ENCODE measurements at places on chromosomes 1 and 21.

DNA sequence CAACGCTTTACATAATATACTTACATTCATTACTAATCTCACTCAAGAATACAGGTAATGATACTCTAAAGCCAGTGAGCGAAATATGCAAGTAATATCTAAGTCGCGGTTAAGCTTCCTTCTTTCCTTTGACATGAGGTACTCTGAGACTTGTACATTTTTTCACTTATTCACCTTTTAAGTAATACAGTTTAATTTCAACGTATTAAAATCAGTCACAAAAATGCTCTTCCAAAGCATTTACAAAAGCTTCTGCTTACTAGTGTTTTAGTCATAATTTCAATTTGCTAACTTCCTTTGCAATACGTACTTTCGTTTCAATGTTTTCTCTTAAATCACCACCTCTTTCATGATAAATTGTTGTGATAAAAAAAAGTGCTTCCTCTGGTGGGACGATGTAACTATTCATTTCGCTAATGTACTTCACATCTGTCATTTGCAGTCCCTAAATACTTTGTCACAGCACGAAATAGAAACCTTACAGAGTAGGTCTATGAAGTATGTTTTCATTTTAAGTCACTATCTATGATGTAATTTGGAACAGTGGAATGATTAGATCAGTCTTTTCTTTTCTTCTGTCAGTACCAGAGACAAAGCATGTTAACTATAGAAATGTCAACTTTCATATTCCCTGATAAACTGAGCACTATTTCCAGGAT lies 34.0 kb upstream of the ADGRL4 start:
- no peak for DNase-seq

- no peak for DNase-seq
Observed at GRCh38 chr1:149849111-149849946, 50.0 kb upstream of the BOLA1 start.

DNA sequence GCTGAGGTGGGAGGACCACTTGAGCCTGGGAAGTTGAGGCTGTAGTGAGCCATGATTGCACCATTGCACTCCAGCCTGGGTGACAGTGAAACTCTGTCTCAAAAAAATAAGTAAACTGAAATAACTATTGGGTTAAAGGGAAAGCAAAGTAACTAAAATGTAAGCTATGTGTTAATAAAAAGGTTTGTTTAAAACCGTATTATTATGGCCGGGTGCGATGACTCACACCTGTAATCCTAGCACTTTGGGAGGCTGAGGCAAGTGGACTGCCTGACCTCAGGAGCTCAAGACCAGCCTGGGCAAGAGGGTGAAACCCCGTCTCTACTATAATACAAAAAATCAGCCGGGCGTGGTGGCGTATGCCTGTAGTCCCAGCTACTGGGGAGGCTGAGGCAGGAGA lies 27.0 kb downstream of the NVL start:
- DNase-seq: no peak

- no peak for DNase-seq
Observed at GRCh38 chr1:212161231-212161781, 123.9 kb upstream of the PPP2R5A start.

- no peak for DNase-seq
Observed at GRCh38 chr1:92795166-92795565, 10.3 kb upstream of the EVI5 start.

- DNase-seq: no peak
Observed at GRCh38 chr1:204834752-204835151, 35.9 kb upstream of the NFASC start.

GRCh38 chr1:15835205-15835740 lies 12.2 kb upstream of the SPEN start:
- DNase-seq: no peak

- DNase-seq: no peak
Observed at GRCh38 chr1:81179242-81179641, 621.5 kb upstream of the ADGRL2 start.

DNA sequence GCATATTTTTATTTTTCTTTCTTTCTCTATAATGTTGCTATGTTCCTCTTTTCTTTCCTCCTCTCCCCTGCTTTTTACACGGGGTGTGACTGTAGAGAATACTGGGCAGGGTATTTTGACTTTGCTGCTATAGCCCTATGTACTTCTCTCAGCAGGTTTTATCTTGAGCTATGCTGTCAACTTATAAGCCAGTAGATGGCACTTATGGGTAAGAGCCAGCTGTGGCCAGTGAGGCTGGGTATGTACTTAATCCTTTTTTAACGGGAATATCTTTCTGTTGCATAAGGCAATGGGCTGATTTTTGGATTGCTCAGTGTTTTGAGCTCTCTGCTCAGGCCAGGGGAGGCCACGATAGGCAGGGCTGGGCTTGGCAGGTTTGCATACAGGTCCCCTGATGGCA lies 99.0 kb downstream of the KCNK2 start:
- no peak for DNase-seq

All from effector memory CD4-positive, alpha-beta T cell (primary cell).